ENCODE measurements at places on chromosomes 5 and 9.

- no peak for DNase-seq
Measured at GRCh38 chr9:108956022-108956630, 21.9 kb downstream of the ABITRAM start.

DNA sequence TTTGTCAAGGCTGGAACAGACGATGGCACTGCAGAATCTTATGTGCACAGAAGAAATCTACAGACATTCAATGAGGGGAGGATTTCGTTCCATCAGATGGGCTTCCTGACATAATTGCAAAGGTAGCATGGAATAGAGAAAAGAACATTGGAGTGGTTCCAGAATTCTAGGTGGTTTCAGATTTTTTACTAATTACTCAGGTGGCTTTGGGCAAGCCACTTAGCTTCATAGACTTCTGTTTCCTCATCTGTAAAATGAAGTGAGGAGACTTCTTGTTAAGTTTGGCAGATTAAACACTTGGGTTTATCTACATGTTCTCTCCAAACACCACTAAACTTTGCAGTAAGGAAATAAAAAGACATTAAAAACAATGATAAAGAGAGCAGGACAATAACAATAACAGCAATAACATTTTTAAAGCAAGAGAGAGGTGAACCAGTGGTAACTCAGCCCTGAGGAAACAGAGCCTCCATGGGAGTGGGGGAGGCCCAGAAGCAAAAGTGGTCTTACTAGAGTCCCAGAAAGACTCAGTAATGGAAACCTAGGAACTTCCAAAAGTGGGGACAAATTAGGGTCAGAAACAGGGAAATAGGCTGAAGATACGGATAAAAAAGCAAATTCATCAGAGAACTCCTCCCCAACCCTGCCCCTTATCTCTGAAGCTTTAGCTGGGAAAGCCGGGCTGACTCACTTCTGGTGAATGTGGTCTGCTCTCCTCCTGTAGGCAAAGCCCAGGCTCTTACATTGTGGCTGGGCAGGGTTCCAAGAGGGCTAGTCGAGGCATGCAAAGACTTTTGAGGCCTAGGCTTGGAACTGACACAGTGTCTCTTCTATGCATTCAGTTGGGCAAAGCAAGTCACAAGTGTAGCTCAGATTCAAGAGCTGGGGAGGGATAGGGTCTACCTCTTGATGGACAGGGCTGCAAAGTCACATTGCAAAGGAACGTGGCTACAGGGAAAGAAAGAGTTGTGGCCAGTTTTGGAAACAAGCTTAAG lies 11.8 kb upstream of the ACTBL2 start:
- DNase-seq, result no peak

DNA sequence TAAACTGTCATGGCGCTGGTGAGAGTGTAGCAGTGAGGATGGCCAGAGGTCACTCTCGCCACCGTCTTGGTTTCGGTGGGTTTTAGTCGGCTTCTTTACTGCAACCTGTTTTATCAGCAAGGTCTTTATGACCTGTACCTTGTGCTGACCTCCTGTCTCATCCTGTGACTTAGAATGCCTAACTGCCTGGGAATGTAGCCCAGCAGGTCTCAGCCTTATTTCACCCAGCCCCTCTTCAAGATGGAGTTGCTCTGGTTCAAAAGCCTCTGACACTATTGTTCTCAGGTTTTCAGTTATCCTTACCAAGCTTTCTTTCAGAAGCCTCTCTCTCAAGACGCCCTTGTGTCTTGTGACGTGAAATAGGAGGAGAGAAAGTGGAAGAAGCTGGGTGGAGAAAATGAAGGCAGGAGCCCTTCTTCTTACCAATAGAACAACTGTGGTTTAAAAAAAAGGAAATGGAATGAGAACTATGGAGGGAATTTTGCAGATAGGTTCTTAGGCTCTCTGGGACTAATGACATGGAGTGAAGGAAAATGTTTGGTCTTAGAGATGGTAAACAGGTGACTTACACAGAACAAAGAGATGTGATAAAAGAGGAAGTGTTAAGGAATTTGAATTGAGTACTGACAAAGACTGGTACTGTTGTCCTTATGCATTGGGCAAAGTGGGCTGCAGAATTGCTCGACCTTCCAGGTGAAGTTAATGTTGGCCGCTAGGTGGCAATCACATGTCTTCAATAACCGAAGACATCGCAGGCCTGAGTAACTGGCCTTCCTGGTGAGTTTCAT lies 133.3 kb upstream of the RAI14 start:
- DNase-seq, result peak; percentile 33

- DNase-seq, result no peak
Measured at GRCh38 chr5:156121882-156122281, 205.1 kb upstream of the SGCD start.

DNA sequence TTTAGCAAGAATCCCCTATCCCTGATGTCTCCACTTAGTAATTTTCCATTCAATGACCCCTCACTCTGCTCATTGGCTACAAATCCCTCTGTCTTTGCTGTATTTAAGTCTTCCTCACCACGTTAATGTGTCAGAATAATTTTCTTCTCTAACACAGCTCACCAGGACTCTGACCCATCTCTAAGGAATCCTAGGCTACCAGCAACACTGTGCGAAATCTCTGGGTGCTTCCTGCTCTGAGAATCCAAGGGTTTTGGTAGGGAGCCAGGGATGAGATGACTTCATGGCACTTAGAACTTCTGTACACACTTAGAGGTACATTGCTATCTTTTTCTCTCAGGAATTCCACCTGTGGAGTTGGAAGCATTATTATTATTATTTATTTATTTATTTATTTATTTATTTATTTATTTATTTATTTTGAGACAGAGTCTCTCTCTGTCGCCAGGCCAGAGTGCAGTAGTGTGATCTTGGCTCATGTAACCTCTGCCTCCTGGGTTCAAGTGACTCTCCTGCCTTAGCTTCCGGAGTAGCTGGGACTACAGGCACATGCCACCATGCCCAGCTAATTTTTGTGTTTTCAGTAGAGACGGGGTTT lies 53.5 kb downstream of the FOXI1 start:
- DNase-seq, result no peak

DNA sequence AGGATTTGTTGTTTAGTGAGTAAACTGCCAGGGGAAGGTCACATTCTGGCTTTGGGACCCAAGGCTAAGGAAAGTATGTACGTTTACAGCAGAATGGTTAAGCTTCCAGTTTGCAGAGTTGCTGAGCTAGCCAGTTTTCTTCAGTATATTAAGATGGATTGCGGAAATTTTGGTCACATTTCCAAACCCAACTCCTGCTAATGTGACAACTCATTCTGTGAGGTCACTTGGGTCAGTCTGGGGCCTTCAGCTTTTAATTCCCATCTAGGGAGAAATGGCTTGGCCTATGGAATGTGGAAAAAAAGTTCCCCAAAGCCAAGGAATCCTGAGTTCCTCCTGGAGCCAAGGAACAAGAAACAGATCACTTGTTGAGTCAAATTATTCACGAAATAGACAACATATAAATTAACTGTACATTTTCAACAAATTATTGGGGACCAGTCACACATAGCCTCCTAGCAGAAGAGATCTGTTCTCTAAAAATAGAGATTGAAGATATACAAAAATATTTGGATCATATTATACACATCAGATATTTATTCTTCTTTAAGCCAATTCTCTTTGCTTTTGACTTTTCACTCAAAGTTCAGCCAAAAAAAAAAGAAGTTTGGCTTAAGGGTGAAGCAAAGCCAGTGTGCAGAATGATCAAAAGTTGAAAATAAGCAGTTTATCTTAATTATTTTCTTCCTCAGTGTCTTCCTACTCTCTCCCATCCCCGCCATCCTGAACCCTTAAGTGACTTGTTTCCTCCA lies 8.8 kb downstream of the KCNV2 start:
- DNase-seq, result no peak

- no peak for DNase-seq
Measured at GRCh38 chr5:163079618-163080017, 357.8 kb upstream of the CCNG1 start.
